ENCODE measurements at places on chromosomes 4 and X.

DNA sequence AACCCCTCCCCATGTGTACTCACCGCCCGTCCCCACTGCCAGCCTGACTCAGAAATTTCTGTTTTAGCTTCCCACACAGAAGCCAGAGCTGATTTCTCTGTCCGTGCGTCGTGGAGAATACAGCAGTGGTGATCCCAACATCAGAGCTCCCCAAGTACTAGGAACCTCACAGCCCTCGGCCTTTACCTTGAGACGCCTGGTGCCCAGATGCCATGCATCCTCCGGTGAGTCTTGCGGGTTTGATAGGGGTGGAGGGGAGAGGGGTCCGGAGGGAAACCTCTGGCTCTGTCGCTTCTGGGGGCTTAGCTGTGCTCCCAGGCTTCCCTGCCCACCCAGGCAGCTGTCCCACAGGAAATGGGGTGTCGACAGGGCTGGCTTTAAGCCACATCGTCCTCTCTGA, 2.1 kb downstream of the LOC101059915 start:
- peak; percentile 4 for DNase-seq

DNA sequence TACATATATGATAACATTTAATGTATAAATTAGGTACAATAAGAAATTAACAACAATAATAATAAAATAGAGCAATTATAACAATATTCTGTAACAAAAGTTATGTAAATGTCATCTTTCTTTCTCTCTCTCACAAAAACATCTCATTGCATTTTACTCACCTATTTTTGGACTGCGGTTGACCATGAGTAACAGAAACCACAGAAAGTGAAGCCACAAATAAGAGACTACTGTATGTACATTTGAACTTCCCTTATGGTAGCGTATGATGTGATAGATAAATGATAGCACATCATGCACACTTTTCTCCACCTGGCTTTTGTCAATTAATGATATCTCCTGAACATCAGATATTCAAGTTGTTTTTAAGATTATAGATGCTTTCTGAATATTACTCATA, 80.5 kb downstream of the HNRNPD start:
- no peak for DNase-seq

DNA sequence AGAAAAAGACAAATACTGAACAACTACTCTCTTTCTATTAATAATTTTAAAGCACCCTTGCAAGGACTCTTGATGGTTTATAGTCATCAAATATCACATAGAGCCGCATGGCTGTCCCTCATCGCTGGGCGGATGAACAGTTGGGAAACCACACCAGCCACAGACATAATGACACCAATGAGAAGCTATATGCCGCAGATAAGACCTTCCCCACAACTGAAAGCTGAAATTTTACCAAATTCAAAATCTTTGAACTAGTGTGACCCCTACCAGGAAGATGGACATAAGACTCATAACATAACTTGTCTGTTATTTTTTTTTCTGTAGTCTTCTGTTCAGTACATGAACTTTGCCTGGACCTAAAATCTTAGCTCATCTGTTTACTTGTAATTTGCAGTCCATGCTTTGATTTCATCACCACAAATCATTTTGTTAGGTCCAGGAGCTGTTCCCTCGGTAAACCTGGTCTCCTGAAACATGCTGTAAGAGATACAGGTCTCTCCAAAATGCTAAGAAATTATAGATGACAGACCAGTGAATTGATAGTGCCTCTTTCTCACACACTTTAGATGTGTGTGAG, 157.3 kb upstream of the RAPGEF2 start:
- no peak for DNase-seq

DNA sequence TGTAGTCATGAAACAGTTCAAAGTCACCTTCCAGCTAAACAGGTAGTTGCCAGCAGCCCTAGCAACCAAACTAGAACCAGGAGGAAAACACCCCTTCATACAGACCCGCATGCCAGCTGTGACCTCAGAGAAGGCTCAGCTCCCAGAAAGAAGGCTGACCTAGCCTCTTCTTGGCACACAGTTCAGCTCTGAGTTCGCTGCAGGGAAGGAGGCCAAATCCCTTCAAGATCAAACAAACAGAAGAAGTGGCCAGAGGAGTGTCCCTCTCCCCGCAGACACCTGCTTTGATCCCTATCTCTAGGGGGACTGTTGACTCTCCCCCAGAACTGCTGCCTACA, 56.0 kb downstream of the HADH start:
- no peak for DNase-seq

- DNase-seq = peak; percentile 97
Measured at GRCh38 chr4:119300101-119300978, 21.6 kb downstream of the FABP2 start.
